Hematopoietic multipotent progenitor cell (in vitro differentiated cells): ENCODE measurements at places on chromosomes 11 and 22.

GRCh38 chr11:102972853-102973252 is 17.3 kb upstream of the MMP13 start:
- no peak for DNase-seq

DNA sequence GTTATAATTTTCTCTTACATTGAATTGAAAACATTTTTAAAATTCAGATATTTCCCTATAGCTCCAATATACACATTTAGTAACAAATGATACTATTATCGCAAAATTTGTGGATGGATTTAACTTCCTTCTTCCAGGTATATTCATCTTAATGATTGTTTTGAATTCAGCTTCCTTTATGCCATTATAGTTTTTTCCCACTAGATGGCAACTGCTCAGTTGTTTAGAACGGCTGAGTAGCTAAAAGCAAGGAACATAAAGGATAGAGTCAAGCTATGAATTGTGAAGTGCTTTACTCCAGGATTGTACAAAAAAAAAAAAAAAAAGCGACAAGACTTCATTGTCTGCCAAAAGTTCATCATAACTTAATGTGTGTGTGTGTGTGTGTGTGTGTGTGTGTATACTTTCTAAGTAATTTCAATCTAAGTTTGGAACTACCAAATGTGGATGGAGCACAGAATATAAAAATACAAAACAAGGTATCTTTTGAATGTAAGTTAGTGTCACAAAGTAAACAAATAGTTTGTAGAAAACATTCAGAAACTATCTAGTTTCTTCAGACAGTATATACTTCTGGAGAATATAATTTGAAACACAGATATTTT is 846.4 kb downstream of the DLG2 start:
- DNase-seq: no peak

GRCh38 chr11:92696076-92696475 is 273.4 kb upstream of the MTNR1B start:
- no peak for DNase-seq

- no peak for DNase-seq
These were observed 2.1 kb upstream of the DLAT start for GRCh38 chr11:112023104-112023503.

GRCh38 chr11:125356797-125357196 is 139.3 kb downstream of the FEZ1 start:
- no peak for DNase-seq

DNA sequence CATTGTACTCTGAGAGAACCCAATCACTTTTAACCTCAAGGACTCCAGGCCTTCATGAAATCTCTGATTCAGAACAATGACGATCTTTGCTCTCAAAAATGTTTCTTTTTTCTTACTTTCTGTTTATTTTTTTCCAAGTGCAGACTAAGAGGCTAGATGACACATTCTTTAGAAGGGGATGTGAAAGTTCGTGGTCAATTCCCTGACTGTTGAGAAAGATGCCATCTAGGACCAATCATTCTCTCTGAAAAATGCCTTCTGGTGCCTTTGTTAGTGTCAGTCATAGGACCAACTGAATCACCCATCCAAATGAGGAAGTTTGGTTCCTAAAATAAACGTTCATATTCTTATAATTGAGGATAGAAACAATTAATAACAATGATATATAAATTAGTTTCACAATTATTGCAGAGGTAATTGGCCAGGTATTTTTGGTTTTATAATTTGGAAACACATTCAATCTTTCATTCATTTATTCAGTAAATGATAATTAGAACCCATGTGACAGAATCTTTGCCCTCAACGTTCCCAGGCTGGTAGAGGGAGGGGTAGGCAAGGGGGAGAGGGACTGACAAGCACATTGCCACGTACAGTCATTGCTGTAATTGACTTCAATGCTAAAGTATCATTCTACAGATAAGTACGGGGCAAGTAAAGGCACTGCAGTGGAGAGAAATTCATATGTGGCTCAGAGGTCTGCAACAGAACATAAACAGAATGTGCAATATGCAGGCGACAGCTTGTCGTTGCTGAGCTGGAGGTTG is 333.4 kb upstream of the MPPED2 start:
- DNase-seq: peak; percentile 57

DNA sequence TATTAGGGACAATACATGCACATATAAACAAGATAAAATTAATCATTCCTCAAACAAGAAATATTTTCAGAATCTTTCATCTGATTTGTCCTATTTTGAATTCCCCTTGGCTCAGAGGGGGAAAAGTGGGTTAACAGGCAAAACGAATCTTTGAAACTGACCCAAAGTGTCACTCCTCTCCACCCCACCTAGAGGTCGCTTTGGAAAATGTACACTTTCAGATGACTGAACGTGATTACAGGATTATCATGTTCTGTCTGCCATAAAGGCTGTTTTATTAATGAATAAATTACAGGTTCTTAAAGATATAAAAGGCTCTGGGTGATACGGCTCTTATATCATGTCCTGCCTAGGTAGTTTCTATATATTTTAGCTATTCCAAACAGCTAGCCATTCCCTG is 1735.0 kb downstream of the LRRC4C start:
- peak; percentile 10 for DNase-seq

DNA sequence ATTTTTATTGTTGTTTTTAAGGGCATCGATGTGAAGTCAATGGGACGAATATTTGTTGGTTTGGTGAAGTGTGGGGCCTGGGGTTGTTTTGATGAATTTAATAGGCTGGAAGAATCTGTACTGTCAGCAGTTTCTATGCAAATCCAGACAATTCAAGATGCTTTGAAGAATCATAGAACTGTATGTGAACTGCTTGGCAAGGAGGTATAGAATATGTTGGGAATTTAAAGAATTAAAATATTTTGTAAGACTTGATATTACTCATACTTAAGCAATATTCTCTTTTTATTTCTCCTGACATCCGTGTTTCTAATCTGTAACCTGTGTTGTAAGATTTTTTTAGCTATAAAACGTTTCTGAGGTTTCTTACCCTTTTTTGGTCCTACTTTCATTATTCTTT is 61.6 kb downstream of the DYNC2H1 start:
- DNase-seq: no peak

DNA sequence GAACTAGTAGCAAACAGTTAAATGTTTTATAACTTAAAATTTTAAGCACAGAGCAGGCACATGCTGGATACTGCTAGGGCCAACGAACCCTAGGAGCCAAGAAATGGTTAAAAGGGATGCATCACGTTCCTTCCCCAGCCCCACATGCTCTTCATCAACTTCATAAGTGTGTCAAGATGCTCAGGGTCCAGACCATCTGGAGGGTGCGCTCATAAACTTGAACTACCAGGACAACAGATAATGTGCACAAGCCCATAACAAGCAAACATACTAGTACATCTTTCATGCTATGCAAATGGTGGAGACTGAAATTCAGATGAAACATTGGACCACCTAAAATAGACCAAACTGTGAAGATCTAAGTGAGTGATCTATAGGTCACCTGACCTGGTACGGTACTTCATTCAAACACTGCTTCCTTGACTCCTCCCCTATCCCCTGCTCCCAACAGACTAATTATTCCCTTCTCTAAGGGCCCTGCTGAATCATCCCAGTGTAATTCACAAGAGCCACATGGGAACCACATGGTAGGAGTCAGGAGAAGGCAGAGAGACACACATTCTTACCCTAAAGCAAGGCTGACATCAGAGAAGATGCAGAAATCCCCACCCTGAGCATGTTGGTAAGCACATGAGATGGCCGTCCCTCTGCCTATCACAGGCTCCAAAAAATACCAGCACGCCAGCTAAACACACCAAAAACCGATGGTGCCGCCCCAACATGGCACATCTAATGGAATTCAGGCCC is 83.9 kb downstream of the ETS1 start:
- no peak for DNase-seq

GRCh38 chr11:113504586-113504985 is 29.4 kb upstream of the DRD2 start:
- DNase-seq: no peak

GRCh38 chr11:129785383-129786111 is 30.1 kb upstream of the TMEM45B start:
- DNase-seq: no peak

GRCh38 chr11:95451261-95451660 is 220.3 kb upstream of the SESN3 start:
- no peak for DNase-seq

DNA sequence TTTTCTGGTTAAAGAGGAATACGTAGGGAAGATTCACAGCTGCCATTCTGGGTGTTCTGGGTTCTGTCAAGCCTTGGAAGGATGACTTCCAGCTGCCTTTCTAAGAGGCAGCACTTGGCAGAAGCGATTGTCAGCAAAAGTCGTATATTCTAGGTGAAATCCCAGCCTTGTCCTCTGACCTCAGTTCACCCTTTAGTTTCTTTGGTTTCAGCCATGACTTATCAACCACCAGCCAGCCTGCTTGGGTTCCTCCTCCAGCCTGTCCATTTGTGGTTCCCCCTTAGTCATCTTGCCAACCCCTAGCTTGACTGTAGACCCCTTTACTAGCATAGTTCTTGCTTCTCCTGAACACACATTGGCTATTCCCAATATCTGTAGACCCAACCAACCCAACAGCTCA is 102.3 kb upstream of the CD44 start:
- DNase-seq: no peak

DNA sequence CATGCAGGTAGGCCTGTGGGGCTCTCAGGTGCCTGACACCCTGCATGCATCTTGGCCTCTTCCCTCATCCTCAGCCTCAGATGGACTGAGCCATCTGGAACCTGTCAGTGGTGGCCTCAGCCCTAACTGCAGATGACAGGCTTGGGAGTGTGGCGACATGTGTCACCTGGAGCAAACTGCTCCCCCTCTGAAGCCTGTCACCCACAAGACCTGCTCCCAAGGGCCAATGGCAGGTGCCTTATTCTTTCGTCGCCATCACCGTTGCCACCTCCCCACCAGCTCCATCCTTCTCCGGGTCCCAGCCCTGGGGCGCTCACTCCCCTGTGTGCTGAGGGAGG is 3.6 kb upstream of the SEPTIN5 start:
- DNase-seq: no peak

DNA sequence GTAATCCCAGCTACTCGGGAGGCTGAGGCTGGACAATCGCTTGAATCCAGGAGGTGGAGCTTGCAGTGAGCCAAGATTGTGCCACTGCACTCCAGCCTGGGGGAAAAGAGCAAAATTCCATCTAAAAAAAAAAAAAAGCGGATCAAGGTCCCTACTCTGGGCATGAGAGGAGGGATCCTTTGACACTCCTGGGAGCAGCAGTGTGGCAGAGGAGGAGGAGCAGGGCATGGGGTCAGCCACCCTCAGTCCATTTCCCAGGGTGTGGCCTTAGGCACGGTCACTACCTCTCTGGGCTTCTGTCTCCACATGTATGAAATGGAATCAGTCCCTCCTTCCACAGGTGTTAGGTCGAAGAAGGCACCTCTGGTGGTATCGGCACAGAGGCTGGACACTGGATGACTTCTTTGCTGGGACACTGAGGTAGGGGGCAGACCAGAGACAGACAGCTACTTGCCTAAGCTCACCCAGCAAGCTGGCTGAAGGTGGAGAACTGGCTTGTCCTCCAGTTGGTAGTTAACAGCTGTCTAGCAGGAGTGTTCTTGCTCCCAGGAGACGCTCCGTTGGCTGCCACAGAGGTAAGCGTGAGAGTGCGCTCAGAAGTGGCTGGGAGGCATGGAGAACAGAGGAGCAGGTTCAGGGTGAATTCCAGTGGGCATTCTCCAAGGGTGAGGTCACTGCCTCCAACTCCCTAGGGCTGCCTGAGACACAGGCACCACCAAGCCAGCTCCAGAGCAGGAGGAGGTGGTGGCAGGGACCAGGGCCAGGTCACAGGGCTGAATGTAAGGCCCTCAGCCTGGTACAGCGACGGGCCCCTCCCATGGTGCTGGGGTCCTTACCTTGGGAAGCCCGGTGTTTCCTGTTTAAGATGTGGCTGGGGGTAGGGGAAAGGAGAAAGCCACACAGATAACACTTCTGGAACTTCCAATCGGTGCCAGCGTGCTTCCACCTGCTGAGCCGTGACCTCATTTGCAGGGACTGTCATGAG is 19.5 kb downstream of the TXN2 start:
- DNase-seq: no peak

- no peak for DNase-seq
These were observed 19.2 kb downstream of the NPTXR start for GRCh38 chr22:38824585-38824984.

GRCh38 chr11:107623183-107623582 is 32.2 kb downstream of the ELMOD1 start:
- DNase-seq: no peak

DNA sequence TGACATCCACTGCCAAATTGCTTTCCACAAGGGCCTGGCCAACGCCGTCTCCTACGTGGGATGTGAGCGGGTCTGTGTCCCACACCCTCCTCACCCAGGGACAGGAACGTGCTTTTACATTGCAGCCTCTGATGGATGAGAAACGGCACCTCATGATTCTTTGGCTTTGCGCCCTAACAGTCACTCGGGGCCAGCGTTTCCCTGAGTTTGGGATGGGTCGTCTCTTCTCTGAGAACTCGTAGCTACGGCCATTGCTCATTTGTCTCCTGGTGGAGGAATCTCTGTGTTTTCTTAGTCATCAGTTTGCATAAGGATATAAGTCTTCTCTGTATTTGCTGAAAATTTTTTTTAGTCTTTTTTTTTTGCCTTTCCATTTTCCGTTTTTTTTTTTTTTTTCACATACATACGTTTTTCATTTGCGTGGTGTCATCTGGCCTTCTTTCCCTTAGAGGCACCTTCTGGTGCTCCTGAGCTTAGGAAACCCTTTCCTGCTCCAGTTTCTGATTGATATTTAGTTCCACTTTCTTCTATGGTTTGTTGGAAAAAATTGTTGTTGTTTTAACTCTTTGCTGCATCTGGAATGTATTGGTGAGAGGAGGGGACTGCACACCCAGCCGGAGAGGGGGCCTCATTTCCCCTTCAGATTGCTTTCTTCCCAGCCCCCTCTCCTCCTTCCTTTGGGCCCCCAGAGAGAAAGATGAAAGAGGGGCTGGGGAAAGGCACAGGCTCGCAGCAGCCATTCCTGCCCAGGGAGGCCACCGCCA is 12.0 kb downstream of the TNNT3 start:
- DNase-seq: peak; percentile 46

GRCh38 chr22:45317551-45318167 is 7.9 kb downstream of the FAM118A start:
- no peak for DNase-seq

- DNase-seq: no peak
These were observed 10.0 kb downstream of the MUC5AC start for GRCh38 chr11:1167751-1168231.

GRCh38 chr11:125224391-125225021 is 60.0 kb downstream of the PKNOX2 start:
- DNase-seq: no peak

DNA sequence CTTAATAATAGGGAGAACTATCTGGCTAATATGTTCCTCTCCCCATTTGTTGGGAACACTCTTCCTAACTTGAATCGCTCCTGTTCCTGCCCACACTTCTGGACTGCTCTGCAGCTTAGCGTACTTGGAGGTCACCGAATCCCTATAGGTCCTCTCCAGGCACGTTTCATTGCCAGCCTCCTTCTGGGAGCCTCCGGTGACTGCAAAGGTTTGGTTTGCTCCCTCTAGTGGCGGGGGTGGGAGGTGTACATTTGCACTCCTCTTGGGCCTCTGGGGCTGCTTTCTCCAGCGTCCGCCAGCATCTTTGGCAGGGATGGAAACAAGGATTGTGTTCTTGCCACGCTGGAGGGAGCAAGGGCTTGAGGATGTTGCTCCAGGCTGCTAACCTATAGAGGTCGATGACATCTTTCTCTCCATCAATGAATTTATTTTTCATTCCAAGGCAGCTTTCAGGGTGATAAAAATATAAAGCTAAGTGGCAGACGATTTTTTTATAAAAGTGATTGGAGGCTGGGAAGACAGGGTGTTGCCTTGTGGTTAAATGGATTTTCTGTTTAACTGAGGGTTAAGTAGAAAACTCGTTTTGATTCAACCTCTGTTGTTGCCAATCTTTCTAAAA is 48.7 kb downstream of the TSPAN18 start:
- peak; percentile 60 for DNase-seq
